Stimulated activated CD8-positive, alpha-beta memory T cell treated with anti-CD3 and anti-CD28 coated beads, Interleukin-7, amount 100 ng/mL, for 1 hour (primary cell): ENCODE measurements at places on chromosomes 5 and 9.

DNA sequence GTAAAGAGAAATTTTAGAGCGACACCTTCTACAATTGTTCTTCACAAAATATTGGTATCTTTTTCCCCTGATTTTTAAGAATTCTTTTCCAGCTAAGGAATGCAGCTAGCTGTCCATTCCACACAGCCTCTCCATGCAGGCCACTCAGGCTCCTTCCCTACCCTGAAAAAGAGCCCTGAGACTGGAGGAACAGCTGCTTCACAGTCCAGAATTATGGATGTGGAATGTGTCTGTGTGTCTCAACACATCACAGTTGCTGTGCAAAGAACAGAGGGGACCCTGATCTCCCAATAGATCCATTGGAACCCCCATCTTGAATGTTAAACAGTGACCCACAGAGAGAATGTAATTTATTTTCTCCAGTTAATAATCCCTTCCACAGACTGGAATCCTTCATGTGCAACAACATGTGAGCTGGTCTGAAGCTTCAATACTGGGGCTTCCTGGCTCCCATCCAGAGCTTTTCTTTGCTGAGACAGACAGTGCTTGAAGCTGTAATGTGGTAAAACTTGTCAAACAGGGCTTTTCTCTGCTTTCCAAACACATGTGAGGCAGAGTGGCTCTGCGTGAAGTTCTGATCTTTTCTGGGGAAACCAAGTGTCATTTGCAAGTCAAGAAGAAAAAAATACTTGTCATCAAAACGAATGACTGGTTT, 53.3 kb upstream of the SMC5 start:
- no peak for DNase-seq

GRCh38 chr5:115209279-115209678, 39.6 kb upstream of the TRIM36 start:
- no peak for DNase-seq

DNA sequence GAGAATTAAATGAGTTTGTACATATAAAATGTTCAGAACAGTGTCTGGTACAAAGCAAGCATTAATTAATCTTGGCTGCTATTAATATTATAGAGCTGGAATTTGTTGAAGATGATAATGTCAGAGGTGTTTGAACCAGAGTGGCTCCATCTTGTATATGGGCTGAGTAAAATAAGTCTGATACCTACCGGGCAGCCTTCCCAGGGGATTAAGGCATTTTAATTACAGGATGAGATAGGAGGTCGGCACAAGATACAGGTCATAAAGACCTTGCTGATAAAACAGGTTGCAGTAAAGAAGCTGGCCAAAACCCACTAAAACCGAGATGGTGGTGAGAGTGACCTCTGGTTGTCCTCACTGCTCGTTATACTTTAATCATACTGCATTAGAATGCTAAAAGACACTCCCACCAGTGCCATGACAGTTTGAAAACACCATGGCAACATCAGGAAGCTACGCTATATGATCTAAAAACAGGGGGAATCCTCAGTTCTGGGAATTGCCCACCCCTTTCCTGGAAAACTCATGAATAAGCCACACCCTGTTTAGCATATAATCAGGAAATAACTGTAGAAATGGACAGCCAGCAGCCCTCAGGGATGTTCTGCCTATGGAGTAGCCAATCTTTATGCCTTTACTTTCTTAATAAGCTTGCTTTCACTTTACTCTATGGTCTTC, 90.2 kb downstream of the PLK2 start:
- no peak for DNase-seq

GRCh38 chr9:86766912-86767311, 180.4 kb downstream of the GAS1 start:
- DNase-seq: no peak

DNA sequence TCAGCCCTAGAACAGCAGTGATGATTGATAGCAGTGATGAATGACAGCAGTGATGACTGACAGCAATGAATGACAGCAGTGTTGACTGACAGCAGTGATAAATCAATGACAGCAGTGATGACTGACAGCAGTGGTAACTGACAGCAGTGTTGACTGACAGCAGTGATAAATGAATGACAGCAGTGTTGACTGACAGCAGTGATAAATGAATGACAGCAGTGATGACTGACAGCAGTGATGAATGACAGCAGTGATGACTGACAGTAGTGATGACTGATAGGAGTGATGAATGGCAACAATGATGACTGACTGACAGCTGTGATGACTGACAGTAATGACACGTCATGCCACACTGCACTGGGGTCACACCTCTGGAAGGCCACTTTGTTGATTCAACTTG, 106.8 kb downstream of the ENTREP1 start:
- DNase-seq: no peak

DNA sequence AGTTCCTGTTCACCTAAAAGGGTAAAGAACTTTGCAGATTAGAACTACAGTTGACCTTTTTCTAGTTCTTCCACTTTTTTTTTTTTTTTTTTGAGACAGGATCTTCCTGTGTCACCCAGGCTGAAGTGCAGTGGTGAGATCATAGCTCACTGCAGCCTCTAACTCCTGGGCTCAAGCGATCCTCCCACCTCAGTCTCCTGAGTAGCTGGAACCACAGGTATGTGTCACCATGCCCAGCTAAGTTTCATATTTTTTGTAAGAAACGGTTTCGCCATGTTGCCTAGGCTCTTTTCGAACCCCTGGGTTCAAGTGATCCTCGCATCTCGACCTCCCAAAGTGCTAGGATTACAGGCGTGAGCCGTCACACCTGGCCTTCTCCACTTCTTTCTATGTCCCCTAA, 39.7 kb upstream of the TNFAIP8 start:
- DNase-seq: no peak

DNA sequence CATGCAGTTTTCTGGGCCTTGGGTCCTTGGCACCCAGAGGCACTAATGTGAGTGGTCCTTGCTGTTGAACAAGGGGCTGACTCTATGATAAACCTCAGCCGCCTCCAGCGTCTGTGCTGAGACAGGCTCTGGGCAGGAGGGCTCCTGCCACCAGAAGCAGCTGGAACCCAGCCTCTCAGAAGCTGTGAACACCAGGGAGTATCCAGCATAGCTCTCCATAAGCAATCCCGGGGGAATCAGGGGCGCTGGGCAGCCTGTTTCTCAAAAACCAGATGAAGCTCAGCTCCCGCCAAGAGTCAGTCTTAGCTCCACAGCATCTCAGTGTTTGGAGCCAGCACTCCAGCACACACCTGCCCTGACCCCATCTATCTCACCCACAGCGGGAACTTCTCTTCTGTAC, 170.2 kb downstream of the HSPA4 start:
- no peak for DNase-seq

- DNase-seq: no peak
Observed at GRCh38 chr9:20303996-20304395, 318.3 kb downstream of the MLLT3 start.
